ENCODE measurements at places on chromosomes 2 and 18. TPM values are rescaled to one million over a fixed set of nuclear protein-coding genes. Genes with fewer than 3 reads are reported as not detected.

Gene LINC00305
- total RNA-seq = not detected

Gene DSG3
- total RNA-seq = not detected

Gene HOXD9
- total RNA-seq = not detected

Gene VAMP8
- 95.4 TPM for total RNA-seq

Gene CRYGD
- not detected for total RNA-seq

Gene SERPINB11
- not detected for total RNA-seq

Gene PLGLB2
- 0.89 TPM for total RNA-seq

DNA sequence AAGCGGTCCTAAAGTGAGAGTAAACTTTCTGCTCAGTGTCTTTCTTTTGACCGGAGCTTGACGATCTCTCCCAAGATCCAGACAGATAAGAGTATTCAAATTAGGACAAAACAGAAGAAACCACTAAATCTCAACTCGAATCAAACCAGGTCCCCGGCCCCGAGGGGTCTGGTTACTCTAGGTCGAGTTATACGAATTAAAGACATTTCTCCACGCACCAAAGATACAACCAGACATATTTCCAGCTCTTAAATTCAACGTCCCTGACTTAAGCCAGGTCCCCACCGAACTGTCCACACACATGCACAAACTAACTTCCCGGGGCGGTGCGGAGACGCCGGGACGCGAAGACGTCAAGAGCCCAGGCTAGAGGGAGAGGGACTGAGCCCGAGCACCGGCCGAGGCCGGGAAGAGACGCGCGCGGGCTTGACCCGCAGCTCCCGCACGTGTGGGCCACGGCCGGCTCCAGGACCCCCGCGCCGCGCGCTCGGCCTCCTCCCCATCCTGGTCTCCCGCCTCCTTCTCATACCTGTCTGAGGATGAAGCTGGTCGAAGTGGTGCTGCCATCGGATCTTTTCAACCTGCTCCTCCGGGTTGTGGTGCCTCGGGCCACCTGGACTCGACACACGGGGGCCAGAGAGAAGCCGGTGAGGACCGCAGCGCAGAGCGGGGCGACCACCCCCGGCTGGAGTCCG lies 896 bp downstream of the CACNB4 start:
- DNase-seq = no peak

DNA sequence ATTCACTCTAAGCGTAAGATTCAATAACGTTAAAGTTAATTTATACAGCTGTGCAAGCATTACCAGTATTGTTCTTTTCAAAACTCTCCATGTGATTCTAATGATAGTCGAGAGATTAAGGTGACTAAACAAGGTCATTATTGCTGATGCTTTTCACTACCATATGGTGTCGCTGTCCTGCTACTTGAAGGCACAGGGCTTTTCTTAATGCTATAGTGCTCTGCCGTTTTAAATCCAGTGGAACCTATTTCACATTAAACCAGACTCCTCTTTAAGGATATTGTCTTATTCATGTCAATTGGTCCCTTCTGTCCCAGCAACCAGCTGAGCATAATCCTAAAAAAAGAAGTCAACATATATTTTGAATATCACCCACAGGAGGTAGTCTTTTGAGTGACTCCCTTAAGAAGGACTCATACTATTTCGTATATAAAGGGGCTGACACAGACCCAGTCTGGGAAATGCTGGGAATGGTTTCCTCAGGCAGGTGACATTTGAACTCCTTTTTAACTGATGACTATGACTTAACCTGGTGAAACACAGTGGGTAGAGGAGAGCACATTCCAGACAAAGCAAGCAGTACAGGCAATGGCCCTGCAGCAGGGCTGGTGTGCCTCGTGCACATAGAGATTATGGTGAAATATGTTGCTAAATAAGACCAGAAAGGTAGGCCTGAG lies 53.9 kb upstream of the CYTIP start:
- DNase-seq = no peak

DNA sequence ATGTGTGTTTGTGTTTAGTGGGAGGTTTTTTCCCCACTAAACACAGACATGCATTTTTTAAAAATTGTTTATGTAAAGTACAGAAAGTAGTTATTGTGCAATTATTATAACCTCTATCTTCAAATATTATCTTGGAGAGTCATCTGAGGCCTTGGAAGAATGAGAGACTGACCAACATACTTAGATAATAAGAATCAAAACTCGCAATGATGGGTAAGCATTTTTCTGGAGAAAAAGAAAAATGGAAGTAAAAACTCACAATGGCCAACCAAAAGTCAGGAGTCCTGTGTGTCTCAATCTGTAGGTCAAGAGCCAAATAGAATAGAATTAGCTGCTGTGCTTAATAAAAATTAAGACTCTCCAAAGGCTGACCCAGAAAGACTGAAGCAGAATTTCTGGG lies 43.0 kb downstream of the MEMO1 start:
- no peak for DNase-seq

- no peak for DNase-seq
Observed at GRCh38 chr2:148560496-148560895, 84.1 kb upstream of the EPC2 start.

DNA sequence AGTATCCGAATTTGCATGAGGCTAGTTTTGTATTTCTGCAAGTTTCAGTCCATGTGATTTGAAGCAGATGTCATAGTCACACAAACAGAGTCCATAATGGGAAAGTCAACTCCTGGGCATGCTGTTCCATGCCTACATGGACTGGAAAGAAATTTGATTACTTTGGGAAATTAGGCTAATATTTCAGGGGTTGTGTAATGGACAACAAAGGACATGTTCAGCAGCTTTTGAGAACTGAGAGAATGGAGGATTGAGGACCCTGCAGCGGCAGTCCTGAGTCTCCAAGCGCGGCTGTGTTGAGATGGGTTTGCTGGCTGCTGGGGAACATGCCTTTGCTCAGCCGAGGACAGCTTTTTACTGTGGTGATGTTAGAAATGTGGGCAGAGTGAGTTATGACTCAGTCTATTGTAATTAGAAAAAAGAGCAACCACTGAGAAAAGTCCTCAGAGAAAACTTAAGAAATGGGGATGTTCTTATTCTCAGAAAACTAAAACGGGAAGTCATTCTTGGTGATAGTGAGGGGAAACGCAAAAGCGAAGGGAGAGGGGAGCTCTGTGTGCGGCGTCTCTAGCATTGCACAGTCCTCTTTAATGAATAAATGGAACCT lies 149.2 kb downstream of the FAM210A start:
- DNase-seq = no peak

GRCh38 chr2:185736210-185736609 lies 2.4 kb upstream of the FSIP2 start:
- DNase-seq = no peak

DNA sequence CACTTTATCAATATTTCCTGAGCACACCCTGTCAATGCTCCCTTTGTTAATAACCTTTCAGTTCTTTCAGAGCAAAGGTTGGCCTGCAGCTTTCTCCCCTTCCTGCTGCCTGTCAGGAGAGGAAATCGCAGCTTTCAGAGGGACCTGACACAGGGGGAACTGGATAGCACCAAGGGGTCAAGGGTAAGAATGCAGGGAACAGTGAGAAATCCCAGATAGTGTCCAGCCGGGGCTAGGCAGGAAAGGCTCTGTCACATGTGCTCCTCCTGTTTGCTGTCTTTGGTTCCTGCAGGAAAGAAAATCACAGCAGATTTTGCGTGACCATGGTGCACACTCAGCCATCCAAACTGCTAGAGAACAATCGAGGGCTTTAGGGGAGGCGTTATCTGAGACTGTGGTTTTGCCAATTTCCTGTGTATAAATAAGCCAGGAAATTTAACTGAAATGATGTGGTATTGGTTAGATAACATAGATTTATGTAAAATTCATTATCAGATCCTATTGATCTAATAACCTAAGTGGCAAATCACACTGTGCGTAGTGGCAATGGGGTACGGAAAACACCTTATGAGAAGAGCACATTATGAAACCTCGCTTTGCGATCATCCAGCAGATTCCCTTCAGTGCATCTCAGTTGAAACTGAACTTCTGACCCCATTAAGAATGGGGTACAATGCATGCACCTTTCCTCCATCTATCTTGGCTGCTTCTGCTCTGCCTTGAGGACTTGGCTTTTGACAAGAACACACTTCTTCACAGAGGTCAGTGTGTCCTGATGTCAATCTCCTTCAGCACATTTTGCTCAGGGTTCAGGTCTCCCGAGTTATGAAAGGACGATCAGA lies 178.0 kb downstream of the ICOS start:
- DNase-seq = no peak

DNA sequence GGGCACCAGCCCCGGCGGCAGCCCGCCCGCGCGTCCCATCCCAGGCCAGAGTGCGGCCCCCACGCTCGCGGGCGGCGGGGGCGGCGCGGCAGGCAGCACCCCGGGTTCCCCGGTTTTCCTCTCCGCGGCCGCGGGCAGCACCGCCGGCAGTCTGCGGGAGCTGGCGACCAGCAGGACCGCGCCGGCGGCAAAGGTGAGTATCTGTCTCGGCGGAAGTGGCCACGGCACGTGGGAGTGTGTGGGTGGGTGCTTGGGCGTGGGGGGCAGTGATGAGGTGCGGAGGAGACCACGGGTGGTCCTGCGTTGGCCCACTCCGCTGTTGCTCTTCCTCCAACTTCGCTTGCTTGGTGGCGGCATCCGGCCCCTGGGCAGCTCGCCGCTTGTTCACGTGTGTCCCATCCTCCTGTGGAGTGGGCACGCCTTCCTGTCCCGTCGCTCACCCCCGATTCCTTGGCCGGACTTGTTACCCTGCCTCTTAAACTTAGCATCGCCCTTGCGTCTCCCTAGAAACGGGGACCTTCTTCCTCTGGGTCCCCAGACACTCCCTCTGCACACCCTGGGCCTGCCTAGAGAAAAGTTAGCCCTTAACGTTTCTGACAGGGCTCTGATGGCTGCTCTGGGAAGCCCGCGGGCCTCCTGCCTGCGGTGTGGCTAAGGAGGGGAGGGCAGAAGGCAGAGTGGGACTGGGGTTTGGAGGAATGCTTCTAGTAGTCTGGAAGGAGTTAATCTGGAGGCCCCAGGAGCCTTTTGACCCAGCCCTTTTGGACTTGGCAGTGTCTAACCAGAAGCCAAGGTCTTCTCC lies 1.1 kb downstream of the SH3RF3 start:
- peak; percentile 35 for DNase-seq

- no peak for DNase-seq
Observed at GRCh38 chr18:46917803-46918600, 600 bp downstream of the KATNAL2 start.
